Stimulated activated CD8-positive, alpha-beta memory T cell treated with anti-CD3 and anti-CD28 coated beads, Interleukin-7, amount 100 ng/mL, for 1 hour (primary cell): ENCODE measurements at places on chromosomes 5 and 9.

DNA sequence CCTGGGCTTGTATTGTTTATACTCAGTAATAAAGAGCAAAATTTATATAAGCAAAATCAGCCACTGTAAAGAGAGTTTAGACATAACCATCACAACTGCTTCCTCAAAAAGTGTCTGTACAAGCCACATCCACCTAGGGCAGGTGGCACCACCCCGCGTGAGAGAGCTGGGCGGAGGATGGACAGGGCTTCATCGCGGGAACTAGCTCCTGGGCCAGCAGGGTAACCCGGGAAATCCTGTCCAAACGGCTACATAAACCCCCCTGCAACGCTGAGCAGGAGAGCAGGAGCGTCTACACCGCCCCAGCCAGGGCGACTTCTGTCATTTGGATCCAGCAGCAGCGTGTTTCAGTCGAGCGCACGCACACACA is 1.3 kb downstream of the SLC6A3 start:
- DNase-seq, result no peak

GRCh38 chr9:36499174-36499890 is 73.4 kb upstream of the MELK start:
- no peak for DNase-seq

DNA sequence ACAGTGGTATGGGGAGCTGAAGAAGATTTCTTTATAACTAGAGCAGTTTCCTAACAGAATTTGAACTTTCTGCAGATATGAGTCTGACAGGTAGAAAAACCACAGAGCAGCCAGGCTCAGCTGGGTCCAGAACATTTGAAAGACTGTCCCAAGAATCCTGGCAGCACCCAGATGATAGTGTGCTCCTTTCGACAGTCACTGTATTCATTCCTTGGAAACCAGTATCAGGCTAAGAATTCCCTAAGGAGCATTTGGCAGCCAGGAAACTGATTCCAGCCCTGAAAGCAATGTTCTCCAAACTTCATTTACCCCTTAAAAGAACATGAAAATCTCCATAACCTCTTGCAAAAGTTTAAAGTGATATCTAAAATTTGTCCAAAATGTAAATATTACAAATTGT is 123.0 kb upstream of the MTAP start:
- DNase-seq, result no peak

GRCh38 chr5:6719417-6719816 is 6.2 kb downstream of the TENT4A start:
- no peak for DNase-seq

DNA sequence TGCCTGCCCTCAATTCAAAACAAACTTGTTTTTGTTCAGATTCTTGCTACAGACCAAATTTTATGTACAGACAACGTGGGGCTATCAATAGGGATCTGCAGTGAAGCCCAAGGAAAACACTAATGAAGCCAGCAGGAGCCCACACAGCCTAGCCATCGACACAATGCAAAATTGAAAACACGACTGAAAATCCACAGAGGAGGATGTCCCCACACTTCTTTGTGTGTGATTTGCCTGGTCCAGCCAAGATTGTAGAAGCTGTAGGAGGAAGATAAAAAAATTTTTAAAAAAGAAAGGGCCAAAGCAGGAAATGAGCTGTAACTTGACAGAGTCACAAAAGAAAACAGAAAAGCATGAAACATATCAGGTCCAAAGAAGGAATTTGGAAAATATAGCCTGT is 34.8 kb downstream of the HTR4 start:
- no peak for DNase-seq

GRCh38 chr5:87121304-87122150 is 146.2 kb upstream of the RASA1 start:
- DNase-seq, result peak; percentile 11

- DNase-seq, result no peak
Measured at GRCh38 chr5:128984480-128984879, 19.2 kb downstream of the SLC27A6 start.

GRCh38 chr9:122780026-122780425 is 8.7 kb upstream of the OR5C1 start:
- DNase-seq, result no peak

- DNase-seq, result no peak
Measured at GRCh38 chr5:78467752-78468357, 107.4 kb downstream of the SCAMP1 start.

DNA sequence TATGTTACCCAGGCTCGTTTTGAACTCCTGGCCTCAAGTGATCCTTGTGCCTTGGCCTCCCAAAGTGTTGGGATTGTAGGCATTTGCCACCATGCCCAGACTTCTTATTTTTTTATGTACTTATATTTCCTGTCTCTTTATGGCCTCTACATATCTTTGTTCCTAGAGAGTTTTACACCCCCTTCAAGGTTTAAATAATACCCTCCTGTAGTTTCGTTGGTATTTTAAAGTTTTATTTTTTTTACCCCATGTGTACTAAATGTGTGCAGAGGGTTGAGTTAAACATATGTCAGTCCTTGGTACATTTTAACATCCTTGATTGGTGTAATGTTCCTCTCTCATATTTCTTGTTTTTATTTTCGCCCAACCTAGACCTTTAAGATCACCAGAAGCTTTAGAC is 29.4 kb downstream of the OCLN start:
- no peak for DNase-seq

DNA sequence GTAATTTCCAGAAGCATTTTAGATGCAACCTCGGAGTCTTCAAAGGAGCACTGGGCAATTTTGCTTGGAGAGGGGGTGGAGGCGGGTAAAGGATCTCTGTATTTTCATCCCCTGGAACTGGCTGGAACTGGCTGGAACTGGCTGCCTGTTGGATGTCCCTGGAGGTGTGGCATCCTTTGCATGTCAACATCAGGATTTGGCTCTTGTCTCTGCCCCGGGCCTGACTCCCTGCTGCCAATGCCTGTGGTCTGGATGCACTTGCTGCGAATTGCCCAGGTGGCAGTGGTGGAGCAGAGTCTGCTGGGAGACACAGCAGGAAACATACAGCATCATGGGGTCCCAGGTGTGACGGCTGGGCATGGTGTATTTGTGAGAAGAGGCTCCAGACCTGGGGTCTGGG is 391.3 kb downstream of the GADD45G start:
- no peak for DNase-seq

GRCh38 chr5:43348207-43348606 is 35.0 kb upstream of the HMGCS1 start:
- DNase-seq, result no peak

DNA sequence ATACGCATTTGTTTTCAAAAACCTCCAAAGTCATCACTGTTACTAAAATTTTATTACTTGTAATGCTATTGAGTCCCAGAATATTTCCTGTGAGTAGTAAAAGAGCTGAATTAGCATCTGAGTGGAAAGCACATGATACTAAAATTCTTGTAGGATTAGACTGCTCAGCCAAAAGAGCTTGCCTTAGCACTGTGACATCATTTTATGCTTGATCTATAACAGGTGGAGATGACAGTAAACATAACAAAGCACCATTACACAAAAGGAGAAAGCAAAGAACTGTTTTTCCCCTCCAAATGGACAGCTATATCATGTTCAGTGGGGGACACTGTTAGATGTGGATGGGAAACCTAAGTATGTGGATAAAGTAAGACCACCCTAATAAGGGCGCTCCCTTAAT is 5.8 kb upstream of the JAK2 start:
- DNase-seq, result no peak

GRCh38 chr9:100028201-100028784 is 70.5 kb downstream of the ERP44 start:
- peak; percentile 42 for DNase-seq

GRCh38 chr5:75538211-75538610 is 26.5 kb downstream of the POLK start:
- no peak for DNase-seq

DNA sequence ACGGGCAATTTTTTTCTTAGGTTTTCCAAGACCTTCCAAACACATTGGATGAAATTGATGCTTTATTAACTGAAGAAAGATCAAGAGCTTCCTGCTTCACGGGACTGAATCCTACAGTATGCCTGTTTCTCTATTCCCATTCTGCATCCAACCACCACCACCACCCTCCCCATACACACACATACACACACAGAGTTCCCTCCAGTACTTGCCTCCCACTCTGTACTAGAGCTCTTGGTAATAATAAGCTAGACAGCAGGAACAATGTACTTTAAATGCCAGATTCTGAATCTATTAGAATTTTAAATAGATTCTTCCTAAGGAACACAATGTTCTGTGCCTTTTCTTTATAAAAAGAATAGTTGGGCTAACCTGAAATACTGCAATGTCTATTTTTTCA is 67.4 kb downstream of the KLF9 start:
- no peak for DNase-seq

DNA sequence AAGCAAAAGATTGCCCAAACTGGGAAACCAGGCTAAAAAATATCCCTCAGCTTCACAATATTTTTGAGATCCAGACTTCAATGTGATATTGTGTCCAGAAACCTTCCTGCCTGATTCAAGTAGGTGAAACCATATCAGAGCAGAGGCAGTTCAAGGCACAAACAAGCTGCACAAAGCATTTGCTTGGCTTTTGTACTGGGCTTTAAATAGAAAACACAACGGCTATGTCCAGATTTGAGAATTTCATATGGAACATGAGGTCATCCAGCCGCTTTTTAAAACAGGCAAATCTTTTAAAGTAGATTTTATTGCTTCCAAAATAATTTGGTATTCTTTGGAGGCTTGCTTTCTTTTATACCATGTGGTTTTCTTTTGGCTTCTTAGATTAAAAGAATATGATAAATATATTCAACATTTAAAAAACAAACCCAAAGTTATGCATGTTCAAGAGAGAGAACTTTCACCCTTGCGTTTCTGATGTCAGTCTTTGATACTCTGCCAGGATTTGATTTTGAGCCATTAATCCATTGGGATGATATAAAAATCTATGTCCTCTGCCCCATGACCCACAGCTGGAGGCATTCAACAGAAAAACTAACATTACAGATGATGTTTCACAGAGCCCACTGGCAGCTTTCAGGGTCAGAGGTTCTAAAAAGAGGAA is 29.0 kb upstream of the CCDC112 start:
- no peak for DNase-seq

- DNase-seq, result peak; percentile 42
Measured at GRCh38 chr9:126611592-126612325, 2.0 kb upstream of the LMX1B start.

DNA sequence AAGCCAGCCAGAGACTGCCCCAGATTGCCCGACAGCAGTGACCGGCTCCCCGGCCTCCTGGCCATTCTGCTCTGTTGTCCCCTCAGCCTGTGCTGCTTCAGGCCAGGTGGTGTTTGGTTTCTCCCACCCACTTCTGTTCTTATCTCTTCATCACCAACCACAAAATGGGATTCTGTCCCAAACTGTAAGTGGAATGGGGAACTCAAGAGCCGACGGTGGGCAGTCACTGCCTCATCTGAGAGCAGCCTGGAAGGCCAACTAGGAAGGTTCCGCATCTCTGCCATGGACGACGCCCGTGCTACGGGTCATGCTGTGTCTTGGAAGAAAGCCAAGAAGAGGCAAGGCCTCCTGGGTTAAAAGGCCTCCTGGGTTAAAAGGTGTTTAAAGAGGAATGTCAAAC is 219.0 kb upstream of the PIK3R1 start:
- DNase-seq, result no peak

- DNase-seq, result no peak
Measured at GRCh38 chr5:106530150-106530549, 1140.6 kb downstream of the EFNA5 start.

DNA sequence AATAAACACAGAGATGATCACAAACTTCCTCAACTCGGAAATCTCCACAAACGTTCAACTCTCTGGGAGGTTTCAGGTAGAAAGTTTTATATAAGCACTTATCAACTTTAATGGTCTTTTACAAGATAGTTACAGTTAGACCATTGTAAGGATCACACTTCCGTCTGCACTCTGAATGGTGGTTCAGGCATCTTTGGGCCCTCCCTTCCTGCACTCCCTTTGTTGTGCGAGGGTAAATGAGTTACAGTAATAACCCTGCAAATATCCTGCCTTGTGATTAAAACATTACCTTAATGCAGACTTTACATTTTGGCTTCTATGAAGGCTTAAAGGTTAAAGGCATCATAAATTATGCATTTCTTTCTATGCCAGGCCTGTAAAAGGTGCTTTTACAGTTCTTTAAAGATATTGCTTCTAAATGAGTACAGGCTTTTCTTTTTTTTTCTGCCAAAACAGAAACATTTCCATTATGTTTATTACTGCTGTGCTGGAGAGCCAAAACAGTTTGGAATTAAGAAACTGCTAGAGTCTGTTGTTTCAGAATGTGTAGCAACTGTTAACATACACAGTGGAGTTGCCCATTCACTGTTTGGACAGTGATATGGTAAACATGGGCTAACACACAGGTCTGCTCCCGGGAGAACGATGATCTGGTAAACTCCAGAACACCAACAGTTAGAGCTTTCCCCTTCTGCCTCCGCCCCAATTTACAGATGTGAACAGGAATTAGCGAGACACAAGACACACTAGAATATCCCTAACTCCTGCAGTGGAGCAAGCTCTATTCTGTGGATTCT is 1.1 kb downstream of the PRUNE2 start:
- DNase-seq, result no peak

DNA sequence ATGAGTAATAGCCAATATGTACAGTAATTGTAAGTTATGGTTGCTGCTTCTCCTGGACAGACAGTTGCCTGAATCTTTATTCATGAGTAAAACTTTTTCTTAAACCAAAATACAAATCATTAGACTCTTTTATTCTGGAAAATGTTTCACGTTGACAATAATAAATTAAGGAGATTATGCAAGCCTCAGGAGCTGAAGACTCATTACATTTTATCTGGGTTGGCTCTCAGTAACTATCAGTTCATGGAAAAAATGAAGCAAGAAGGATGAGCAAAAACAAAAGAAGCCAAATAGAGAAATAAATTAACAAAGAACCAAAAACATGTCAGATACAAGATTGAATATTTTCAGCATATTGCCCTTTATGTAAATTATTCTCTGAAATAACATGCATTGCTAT is 88.9 kb upstream of the PRR16 start:
- no peak for DNase-seq

- no peak for DNase-seq
Measured at GRCh38 chr9:117387422-117387821, 27.4 kb downstream of the ASTN2 start.

DNA sequence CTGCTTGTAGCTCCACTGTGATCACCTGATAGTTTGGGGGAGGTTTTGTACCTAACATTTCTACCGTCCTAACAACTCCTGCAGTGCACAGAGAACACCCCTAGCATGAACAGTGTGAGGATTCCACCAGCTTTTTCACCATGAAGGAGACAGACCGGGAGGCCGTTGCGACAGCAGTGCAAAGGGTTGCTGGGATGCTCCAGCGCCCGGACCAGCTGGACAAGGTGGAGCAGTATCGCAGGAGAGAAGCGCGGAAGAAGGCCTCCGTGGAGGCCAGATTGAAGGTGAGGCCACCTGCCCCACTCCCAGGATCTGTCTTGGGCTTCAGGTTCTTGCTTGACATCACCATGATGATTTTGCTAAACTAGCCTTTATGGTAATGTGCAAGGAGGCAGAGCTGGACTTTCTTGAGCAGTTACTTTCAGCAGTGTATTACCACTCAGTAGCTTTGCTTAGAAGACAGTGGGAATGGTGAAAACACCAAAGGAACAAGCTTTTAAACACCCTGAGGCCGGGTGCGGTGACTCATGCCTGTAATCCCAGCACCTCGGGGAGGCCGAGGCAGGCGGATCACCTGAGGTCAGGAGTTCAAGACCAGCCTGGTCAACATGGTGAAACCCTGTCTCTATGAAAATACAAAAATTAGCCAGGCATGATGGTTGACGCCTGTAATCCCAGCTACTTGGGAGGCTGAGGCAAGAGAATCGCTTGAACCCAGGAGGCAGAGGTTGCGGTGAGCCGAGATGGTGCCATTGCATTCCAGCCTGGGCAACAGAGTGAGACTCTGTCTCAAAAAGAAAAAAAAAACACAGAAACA is 3.3 kb downstream of the EXOC3 start:
- no peak for DNase-seq

- no peak for DNase-seq
Measured at GRCh38 chr9:108160706-108161355, 671.3 kb upstream of the KLF4 start.

- no peak for DNase-seq
Measured at GRCh38 chr5:4907571-4907970, 232.6 kb upstream of the ADAMTS16 start.
